ENCODE measurements at places on chromosomes 5 and 9. TPM values are rescaled to one million over a fixed set of nuclear protein-coding genes. Genes with fewer than 3 reads are reported as not detected.

GRCh38 chr5:55344392-55344992 lies 36.7 kb downstream of the MTREX start:
- H3K4me3 ChIP-seq = no peak overlapping the region
- no peaks in the 10 kb centered on the region for H3K4me1 ChIP-seq
- no peaks in the 10 kb centered on the region for H3K27me3 ChIP-seq
- DNase-seq = no peak

GRCh38 chr5:150703762-150704161 lies 2.9 kb upstream of the RBM22 start:
- no peak for DNase-seq
- no peak overlapping the region for H3K4me3 ChIP-seq
- peaks cover 21% of the 10 kb centered on the region for H3K36me3 ChIP-seq
- peaks cover 17% of the 10 kb centered on the region for H3K4me1 ChIP-seq

DNA sequence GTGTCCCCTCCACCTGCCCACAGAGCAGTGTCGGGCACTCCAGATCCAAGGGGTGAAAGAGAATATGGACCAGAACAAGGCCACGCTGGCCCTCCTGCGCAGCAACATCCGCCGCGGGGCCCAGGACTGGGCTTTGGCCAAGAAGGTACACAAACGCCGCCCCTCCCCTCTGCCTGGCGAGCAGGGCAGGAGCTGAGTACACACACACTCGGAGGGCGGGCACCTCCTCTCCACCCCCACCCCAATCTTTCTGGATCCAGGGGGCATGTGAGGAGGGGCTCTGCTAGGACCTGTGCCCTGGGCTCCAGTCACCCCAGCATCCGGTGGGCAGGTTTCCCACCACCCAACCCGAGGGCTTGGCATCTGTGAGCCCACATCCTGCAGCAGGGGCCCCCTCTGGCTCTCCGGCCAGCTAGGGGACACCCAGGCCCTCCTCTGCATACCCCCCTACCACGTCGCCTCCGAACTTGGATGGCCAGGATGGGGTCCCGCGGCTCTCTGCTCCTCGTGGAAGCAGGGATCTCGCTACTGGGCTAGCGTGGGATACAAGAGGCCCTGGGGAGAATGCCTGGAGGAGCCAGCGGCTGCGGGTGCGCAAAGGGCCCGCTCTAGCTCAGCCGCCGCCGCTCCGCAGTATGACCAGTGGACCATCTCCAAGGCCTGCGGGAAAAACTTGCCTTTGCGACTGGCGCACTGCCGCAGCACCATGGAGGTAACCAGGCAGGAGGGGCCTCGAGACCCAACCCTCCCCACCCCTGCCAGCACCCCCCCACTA lies 3.1 kb downstream of the CCDC183 start:
- peaks cover 32% of the 10 kb centered on the region for H3K4me1 ChIP-seq
- DNase-seq = peak; percentile 81
- H3K4me3 ChIP-seq = peak overlapping the region; percentile 55
- peaks cover 50% of the 10 kb centered on the region for H3K27me3 ChIP-seq

DNA sequence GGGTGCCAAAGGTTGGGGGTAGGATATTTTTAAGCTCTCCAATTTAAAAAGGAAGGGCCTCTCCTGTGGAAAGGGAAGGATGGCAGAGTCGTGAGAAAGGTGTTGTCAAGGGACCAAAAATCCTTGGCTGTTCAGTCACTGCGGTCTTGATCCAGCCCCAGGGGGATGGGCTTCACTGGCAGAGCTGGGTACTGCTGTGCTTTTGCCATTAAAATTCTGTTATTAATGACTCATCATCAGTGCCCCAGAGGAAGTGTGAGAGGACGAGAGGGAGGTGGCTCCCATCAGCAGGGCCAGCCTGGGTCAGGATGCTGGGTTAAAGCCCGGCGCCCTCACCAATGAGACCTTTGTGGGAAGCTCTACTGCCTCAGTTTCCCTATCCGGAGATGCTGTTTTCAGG lies 16.7 kb downstream of the PCDH12 start:
- no peak overlapping the region for H3K4me3 ChIP-seq
- DNase-seq = no peak
- no peaks in the 10 kb centered on the region for H3K27me3 ChIP-seq
- peaks cover 44% of the 10 kb centered on the region for H3K36me3 ChIP-seq

DNA sequence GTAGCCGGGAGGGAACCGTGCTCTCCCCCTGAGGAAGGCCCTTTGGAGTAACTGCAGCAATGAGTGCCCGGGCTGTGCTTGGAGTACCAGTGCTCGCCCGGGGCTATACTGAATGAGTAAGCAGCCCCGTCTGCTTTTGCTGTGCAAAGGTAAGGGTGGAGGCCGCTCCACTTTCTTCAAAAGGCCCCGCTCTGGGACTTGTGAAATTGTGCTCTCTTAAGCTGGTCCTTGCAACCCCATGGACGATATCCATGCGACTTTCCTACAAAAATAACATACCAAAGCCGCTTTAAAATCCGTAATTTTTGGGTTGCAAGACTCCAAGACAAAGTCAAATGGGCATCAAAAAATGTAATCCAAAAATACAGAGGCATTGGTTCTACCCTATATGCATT lies 578 bp upstream of the TNFAIP8 start:
- H3K27ac ChIP-seq = peak overlapping the region; percentile 82
- H3K4me3 ChIP-seq = peak overlapping the region; percentile 74
- no peaks in the 10 kb centered on the region for H3K36me3 ChIP-seq
- no peaks in the 10 kb centered on the region for H3K27me3 ChIP-seq

The NEUROG1 gene
- total RNA-seq = not detected

The MORN5 gene
- total RNA-seq = 7.7 TPM
